ENCODE measurements at places on chromosomes 7 and 10.

- no peak for DNase-seq
These were observed 49.0 kb upstream of the GRID1 start for GRCh38 chr10:86415583-86415982.

GRCh38 chr7:152896217-152896616 is 136.7 kb downstream of the ACTR3B start:
- no peak for DNase-seq

GRCh38 chr7:101575721-101576120 is 53.4 kb downstream of the MYL10 start:
- no peak for DNase-seq

GRCh38 chr10:21510241-21511094 is 15.0 kb downstream of the SKIDA1 start:
- no peak for DNase-seq

GRCh38 chr7:112509402-112509801 is 28.6 kb downstream of the LSMEM1 start:
- no peak for DNase-seq

DNA sequence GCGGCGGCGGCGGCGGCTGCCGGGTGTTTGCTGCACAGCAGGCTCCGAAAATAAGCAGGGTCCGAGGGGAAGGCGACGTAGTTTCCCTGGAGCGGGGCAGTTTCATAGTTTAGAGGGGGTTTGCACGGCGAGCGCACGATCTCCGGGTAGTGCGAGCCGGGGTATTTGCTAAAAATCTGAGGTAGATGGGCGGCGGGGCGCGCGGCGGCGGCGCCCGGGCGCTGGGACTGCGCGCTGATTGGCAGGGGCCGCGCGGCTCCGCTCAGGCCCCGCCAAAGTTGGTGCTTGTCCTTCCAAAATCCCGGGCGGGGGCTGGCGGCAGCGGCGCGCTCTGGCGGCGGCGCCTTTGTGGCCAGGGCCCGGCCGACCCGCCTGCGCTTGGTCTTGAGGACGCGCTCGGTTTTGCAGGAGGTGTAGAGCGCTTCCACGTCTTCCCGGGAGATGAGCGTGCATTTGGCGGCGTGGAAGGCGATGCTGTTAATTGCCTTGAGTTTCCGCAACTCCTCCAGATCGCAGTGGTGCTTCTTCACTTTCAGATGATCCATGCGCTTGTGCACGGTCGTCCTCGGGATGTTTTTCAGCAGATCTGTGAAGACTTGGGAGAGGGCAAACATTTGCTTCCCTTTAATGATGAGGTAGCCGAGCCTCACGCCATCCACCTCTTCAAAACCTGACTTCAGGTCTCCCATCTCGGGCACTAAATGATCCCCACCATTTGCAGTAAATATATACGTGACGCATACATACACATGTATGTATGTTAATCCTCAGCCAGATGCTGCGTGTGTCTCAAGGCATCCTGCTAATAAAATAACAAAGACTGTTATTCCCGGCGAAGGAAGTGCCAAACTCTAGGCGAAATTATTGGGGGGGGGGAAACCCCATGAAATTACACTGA is 8.1 kb downstream of the SKIDA1 start:
- DNase-seq: no peak

DNA sequence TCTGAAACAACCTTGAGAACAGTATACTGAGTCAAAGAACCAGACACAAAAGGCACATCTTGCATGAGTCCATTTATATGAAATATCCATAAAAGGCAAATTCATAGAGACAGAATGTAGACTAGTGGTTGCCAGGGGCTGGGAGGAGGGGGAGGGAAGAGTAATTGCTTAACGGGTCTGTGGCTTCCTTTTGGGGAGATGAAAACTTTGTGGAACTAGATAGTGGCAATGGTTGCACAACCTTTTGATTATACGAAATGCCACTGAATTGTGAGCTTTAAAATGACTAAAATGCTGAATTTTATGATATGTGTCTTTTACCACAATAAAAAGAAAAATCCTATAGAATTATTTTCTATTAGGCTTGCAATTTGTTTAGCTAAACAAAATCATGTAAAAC is 16.8 kb downstream of the ADRB1 start:
- no peak for DNase-seq

- no peak for DNase-seq
These were observed 101.5 kb downstream of the RNF216 start for GRCh38 chr7:5679813-5680473.

GRCh38 chr10:1294748-1295147 is 238.6 kb downstream of the WDR37 start:
- no peak for DNase-seq

GRCh38 chr10:71502190-71502589 is 105.5 kb downstream of the CDH23 start:
- DNase-seq: no peak

DNA sequence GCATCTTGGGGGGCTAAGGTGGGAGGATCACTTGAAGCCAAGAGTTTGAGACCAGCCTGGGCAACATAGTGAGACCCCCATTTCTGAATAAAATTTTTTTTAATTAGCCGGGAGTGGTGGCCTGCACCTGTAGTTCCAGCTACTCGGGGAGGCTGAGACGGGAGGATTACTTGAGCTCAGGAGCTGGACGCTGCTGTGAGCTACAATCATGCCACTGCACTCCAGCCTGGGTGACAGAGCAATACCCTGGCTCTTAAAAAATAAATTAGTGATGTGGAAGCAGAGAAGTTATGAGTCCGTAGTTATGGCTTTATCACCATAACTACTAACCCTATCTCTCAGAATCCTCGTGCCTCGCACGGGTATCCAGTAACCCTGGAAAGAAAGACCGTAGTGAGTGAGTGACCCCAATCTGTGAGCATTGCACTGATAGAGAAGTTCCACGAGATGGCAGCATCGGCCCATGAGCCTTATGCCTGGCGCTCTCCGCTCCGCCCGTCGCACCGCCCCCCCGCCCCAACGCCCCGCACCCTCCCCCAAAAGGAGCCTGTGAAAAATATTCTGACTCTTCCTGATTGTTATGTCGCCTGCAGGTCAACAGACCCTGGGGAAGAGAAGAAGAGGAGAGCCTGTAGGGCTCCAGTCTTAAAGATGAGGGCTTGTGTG is 4.9 kb upstream of the SLC29A3 start:
- peak; percentile 30 for DNase-seq

DNA sequence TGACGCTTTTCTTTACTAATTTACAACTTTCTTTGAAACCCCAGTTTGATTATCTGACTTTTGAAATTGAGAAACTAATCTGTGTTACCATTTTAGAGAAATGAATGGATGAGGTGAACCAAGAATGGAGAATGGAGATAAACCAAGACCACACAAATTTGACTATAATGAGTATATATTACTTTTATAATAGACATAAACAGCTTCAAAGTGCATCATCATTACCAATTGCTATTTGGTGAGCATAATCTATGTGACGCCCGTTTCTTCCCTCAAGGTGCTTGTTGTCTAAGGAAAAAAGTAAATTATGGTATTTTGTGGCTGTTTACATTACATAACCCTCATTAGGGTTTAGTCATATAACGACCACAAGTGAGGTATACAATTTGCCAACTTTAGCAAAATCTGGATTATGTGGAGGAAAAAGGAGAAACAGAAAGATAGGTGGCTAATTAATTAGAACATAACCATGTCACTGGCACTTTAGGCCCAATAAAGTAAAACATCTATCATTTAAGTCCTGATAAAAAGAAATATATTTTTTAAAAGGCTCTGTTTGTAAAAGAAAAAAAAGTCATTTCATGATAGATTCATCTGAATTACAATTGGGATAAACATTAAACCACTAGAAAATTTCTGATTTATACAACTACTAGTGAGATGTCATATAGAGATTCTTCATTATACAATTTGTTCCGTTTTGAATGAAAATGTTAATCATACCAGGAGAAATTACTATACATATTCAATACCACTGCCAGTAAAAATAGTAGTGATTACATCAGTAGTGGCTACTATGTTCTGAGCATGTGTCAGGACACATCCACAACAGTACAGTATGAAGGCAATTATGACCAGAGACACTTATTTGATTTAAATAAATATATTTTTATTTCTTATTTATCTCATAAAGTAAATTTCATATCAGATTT is 118.2 kb upstream of the FAM133B start:
- DNase-seq: no peak

DNA sequence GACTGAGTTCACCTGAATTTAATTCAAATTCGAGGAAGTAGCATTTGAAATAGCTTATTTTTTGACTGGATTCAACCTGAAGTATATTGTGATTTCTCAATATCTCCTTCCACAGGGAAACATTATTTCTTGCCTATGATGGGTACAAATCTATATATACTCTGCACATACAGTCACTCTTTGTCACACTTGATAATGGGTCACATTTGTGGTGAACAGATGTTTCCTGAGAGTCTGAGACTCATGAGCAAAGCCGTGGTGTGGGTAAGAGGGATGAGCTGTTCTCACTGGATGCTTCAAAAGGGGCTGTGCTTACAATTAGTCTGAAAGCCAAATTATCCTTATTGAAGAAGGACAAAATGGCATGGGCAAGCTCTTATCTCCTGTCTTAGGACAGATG is 18.0 kb upstream of the TBXAS1 start:
- DNase-seq: no peak

- no peak for DNase-seq
These were observed 113.5 kb downstream of the LARP4B start for GRCh38 chr10:818010-818409.

- no peak for DNase-seq
These were observed 11.4 kb upstream of the KCP start for GRCh38 chr7:128921866-128922440.

- no peak for DNase-seq
These were observed 61.1 kb downstream of the PTPRN2 start for GRCh38 chr7:158526531-158526930.
